SK-N-DZ (cell line): ENCODE measurements at places on chromosomes 12 and 14.

- no peak for DNase-seq
Observed at GRCh38 chr12:102903337-102904007, 13.6 kb downstream of the PAH start.

GRCh38 chr12:122395319-122395718 is 27.1 kb downstream of the CLIP1 start:
- no peak for DNase-seq

GRCh38 chr12:110002676-110003515 is 3.7 kb downstream of the ANKRD13A start:
- no peak for DNase-seq

GRCh38 chr12:49261721-49262120 is 3.2 kb upstream of the TUBA1C start:
- DNase-seq: no peak

DNA sequence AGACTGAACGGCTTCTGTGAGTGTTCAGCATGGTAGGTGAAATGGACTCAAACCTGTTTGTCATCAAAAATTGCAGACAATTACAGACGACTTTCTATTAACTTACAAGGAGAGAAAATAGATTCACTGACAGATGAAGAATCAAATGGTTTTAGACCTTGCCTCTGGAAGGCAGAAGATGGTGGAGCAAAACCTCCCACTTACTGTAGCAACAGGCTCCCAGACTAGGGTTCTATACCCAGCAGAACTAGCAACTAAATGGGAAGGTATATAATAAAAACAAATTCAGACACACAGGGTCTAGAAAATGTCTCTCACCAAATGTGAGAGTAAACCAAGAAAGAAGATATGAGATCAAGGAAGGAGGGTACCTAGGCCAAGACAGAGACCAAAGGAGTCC is 36.8 kb downstream of the RNF34 start:
- no peak for DNase-seq

- DNase-seq: no peak
Observed at GRCh38 chr12:116293687-116294453, 16.4 kb upstream of the MED13L start.

DNA sequence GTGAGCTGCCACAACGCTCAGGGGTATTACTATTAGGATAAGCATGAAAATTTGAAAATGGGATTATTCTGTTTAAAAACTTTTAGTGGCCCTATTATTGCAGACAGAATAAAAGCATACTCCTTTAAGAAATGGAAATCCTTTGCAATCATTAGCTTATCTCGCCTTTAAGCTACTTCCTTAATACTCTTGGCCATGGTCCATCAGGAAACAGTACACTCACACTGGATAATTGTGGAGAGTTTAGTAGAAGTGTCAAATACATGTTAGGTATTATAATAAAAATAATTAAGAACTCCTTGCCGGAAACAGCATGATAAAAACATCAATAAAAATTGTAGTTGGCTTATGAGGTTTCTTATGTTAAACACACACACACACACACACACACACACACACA is 100.4 kb upstream of the PPFIA2 start:
- DNase-seq: no peak

- DNase-seq: no peak
Observed at GRCh38 chr12:25328072-25328712, 77.5 kb upstream of the KRAS start.

GRCh38 chr12:20211981-20212421 is 156.3 kb upstream of the PDE3A start:
- no peak for DNase-seq

GRCh38 chr12:82672811-82673495 is 13.8 kb upstream of the TMTC2 start:
- DNase-seq: no peak

GRCh38 chr14:99717682-99718013 is 33.5 kb downstream of the CYP46A1 start:
- no peak for DNase-seq

- no peak for DNase-seq
Observed at GRCh38 chr14:39641224-39641623, 209.0 kb upstream of the FBXO33 start.

DNA sequence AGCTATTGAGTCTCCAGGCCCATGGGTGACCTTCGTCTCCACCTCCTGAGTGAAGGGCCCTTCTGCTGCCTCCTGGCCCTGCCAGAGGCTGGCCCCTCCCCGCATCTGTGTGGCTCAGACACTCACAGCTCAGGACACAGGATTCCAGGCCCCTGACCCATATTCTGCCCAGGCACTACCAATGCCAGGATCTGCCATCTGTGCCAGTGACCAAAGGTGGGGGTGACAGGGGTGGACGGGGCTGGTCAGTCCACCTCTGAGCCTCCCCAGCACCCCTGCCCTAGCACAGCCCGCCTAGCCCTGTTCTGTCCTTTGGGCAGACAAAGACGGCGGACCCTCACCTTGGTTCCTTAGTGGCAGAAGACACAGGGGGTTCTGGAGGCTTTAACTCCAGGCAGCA is 2.8 kb downstream of the ASB2 start:
- no peak for DNase-seq

DNA sequence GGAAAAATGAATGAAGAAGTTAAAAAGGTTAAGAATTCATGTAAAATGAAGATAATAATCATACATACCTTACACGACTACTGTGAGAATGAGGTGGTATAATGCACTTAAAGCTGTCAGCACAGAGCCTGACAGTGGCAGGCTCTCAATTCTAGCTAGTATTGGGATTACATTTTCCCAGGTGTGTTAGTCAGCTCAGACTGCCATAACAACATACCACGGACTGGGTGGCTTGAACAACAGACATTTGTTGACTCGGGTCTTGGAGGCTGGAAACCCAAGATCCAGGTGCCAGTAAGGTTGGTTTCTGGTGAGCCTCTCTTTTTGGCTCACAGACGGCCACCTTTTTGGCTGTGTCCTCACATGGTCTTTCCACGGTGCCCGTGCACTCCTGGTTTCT is 167.8 kb downstream of the CHST11 start:
- DNase-seq: no peak

DNA sequence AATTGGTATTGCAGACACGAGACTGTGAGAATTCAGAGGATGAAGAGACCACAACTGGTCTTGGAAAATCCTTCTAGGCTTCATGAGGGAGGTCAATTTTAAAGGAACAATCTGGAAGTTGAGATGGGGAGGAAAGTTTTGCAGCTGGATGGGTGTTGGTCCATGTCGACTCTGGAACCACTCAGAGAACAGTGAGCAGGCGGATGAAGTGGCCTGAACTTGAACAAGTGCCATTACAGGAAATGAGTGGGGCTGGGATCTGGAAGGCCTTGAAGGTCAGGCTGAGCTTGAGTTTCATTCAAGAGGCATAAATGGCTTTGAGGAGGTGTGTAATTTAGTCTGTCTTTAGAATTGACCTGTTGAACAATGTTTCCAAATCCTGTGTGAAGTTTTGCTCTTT is 140.9 kb downstream of the GALC start:
- no peak for DNase-seq

DNA sequence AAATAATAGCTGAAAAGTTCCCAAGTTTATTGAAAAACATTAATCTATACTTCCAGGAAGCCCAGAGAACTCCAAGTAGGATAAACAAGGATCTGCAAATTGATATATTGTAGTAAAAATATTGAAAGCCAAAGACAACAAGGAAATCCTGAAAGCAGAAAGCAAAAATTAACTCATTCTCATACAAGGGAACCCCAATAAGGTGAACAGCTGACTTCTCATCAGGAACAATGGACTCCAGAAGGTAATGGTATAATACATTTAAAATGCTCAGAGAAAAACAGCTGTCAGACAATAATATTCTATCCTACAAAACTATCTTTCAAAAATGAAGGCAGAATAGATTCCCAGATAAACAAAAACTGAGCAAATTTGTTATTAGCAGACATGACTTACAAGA is 138.1 kb upstream of the BMP4 start:
- DNase-seq: no peak

DNA sequence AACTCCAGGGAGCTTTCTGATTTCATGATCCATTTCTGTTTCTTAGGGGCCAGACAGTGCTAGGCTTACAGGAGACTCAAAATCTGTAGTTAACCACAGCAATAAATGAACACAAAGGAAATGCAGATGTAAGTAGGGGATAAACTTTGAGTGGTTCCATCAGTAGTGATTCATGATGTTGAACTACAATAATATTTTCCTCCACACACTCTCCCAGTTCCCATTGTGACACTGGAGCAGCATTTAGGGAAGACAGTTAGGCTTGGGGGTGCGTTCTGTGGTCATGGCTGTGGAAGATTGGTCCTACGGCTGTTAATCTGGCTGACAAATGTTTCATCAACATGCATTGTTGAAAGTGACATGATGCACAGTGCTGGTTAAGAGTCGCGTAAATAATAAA is 66.9 kb downstream of the HMGA2 start:
- DNase-seq: no peak

DNA sequence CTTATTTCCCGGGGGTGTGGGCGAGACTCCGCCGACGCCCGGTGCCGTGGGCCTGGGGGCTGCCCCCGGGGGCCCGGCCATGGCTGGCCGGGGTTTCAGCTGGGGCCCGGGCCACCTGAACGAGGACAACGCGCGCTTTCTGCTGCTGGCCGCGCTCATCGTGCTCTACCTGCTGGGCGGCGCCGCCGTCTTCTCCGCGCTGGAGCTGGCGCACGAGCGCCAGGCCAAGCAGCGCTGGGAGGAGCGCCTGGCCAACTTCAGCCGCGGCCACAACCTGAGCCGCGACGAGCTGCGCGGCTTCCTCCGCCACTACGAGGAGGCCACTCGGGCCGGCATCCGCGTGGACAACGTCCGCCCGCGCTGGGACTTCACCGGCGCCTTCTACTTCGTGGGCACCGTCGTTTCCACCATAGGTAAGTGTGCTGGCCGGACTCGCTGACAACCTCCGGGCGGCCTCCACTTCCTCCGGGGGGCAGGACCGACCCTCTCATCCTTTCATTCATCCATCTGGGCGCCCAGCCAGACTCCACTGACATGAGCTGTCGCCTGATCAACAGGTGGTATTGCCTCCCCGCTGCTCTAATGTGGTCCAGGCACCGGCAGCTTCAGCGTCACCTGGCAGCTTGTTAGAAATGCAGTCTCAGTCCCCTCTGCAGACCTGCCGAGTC is 467 bp downstream of the KCNK13 start:
- DNase-seq: no peak

- no peak for DNase-seq
Observed at GRCh38 chr14:61262082-61262481, 19.1 kb downstream of the TMEM30B start.
